ENCODE measurements at places on chromosomes 16 and 17.
A peak's percentile ranks its signal among the peaks of the same experiment; 100 is the strongest.

GRCh38 chr17:40958086-40958953 lies 8.4 kb downstream of the KRT39 start:
- DNase-seq: peak; percentile 58

GRCh38 chr17:78022425-78022824 lies 63.9 kb downstream of the TNRC6C start:
- no peak for DNase-seq

DNA sequence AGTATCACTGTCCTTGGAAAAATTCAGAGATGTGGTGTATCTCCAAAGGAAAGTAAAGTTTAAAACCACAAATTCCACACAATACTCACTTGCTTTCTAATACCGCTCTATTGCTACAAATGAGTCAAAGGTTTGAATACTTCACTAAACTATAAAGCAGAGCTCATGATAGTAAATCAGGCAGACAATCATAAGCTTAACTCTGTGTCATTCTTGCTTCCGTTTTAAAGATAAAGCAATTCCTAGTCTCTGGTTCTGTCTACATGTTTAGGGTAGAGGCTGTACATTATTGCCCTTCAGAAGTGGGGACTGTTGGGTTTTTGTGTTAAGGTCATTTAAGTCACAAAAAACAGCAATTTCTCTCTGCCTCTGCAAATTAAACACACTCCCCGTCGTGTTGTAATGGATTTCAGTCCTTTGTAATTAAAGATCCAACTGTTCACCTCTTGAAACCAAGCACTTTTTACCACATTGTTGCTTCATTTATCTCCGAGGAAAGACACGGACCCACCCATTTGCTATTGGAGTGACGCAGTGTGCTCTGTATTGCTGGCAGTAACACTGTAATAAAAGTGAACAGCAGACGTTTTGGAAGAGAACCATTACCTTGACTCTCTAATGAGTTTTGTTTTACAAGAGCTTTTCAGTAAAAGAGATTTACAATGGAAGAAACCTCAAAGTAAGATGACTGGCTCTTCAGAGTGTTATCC lies 83.1 kb upstream of the CNTNAP4 start:
- no peak for DNase-seq

DNA sequence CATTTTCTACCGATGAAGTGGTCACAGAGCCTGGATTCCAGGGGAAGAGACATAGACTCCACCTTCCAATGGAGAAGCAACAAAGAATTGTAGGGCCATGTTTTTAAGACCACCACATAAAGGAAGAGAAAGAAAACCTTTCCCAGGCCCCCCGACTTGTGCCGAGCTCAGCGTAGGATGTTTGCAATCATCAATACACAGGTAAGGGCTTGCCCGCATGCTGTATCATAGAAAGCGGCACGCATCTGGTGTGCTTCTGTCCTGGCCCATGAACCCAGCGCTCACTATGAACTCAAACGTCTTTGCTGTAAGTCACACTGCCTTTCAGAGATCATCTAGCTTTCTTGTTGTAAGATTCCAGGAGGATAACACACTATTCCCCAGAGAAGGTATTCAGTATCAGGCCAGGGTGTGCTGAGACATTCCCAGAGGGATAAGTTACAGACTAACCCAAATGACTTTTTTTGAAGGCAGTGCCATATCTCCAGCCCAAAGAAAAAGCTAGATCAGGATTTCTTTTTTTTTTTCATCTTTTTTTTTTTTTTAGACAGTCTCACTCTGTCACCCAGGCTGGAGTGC lies 79.5 kb upstream of the RPL38 start:
- DNase-seq: no peak

DNA sequence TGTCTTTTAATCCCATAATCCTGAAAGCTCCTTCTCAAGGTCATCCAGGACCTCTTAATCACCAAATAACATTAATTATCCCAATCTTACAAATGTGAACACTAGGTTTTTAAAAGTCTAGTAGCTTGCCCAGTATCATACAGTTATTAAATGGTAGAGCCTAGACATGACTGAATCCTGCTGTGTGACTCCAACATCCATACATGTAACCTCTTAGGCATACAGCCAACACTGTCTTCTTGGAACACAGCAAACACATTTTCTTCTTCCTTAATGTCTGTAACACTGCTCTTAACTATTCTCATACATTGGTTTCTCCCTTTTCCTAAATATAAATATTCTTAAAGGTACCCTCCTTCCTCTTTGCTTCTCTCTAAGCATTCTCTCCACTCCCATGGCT lies 13.7 kb downstream of the BRIP1 start:
- no peak for DNase-seq

GRCh38 chr17:32341141-32341856 lies 674 bp downstream of the C17orf75 start:
- peak; percentile 46 for DNase-seq

- DNase-seq: no peak
Observed at GRCh38 chr16:56222474-56222997, 31.2 kb downstream of the GNAO1 start.

GRCh38 chr16:21083729-21084268 lies 66.8 kb downstream of the DNAH3 start:
- peak; percentile 44 for DNase-seq

GRCh38 chr17:27635275-27635823 lies 4.4 kb downstream of the LGALS9 start:
- DNase-seq: no peak

- no peak for DNase-seq
Observed at GRCh38 chr17:67753026-67753425, 35.3 kb downstream of the NOL11 start.

GRCh38 chr17:79008666-79009387 lies 737 bp downstream of the CANT1 start:
- DNase-seq: no peak

GRCh38 chr17:8572764-8573163 lies 57.8 kb downstream of the MYH10 start:
- DNase-seq: no peak

DNA sequence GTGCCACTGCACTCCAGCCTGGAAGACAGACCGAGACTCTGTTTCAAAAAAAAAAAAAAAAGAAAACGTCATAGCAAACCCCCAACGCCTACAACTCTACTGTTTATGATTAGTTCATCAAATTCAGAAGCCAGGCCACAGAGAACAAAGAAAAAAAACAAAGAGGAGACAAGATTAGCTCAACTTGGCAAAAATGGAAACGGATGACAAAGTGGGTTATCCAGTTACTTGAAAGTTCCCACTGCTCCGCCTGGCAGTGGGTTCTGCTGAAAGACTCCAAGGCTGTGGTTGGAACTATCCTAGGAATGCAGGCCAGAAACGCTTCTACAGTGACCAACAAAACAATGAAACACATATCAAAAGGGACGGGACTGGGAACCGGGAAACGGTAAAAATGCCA lies 53.1 kb downstream of the MRM3 start:
- DNase-seq: peak; percentile 82

- DNase-seq: peak; percentile 59
Observed at GRCh38 chr17:33927732-33928133, 327.4 kb upstream of the CCL2 start.

DNA sequence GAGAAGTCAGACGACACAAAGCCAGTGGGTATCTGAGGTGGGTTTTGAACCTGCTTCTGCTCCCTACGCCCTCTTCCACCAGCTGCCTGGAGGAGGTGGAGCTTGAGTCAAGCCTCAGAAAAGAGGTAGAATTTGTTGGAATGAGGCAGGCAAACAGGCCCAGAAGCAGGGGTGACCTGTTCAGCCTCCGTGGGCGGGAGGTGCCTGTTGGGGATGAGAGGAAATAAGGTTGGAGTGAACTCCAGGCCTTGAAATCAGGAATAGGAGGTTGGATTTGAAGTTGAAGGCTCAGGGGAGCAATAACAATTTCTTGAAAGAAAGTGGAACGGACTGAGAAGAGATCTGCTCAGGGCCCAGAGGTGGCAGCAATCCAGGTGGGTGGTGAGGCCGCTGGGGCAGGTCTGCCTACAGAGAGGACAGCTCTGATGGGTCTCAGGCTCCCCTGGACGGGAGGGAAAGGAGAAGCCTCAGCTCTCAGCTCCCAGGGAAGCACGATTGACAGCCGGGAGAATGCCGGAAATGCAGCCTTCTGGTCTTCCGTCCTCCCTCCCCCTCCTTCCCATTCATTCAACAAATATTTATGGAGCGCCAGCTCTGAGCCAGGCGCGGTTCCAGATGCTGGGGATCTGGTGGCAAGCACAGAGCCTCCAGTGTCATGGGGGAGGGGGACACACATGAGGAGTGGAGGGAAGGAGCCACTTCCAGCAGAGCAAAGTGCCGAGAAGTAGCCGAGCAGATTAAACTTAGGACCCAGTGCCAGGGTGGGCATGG lies 61.9 kb upstream of the CIBAR2 start:
- peak; percentile 35 for DNase-seq

DNA sequence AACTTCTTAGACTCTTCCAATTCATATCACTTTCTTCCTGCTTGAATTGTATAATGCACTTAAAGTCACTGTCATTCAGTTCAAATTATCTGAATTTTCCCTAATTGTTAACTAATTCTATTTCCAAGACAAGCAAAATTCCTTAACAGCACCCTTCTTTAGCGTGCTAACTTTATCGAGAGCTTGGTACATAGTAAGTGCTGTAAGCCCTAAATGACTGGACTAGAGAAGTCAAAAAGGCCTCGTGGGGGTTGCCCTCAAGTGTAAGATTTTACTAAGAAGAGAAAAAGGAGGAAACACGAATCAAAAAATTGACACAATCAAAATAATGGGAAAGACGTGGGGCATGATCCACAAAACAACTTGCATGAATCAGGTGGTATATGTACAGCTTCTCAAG lies 11.3 kb downstream of the KANSL1 start:
- no peak for DNase-seq

DNA sequence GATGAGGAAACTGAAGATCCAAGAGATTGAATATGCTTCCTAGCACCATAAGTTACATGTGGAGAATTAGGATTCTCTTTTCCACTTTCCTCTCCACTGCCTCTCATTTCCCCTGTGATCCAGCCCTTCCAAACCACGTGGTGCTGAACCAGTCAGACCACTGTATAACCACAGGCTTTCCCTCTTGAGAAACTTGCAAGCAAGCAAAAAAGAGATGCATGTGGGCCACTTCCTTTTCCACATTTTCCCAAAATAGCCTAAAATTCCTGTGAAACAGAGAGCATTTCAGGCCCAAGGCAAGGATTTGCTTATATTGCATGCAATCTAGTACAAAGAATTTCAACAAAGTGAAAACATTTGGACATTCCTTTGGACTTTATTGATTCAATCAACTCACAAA lies 59.3 kb upstream of the KSR1 start:
- DNase-seq: no peak

DNA sequence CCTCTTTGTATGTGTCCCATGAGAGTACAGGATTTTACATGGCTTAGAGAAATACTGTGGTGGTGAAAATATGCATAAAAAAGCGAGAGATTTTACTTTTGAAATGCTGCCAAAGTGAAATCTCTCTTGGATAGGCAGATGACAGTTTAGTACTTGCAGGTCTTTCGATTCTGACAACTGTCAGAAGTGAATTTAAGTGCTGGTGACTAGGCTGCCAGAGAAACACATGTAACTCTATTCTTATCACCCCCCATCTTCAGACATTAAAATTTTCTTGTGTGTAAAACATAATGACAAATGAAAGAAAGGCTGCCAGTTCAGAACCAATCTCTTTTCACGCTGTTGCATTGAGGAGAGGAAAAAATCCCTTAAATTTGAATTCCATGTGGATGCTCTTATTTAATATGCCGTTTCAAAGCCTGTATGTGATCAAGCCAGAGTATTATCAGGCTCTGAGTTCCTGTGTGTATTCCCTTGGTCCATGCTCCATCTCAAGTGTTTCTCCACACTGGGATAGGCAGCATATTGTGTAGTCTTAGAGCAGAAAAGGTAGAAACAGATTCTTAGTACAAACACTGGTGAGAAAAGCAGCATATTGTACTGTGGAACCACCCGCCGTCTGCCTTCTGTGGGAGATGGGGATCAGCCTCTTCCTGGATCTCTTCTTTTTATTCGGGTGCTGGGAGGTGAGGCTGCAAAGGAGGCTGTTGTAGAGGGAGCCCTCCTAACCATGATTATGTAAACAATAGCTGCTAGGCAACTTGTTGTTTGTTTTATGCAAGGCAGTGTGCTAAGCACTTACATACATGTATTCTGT lies 291.3 kb downstream of the WWOX start:
- DNase-seq: no peak

- DNase-seq: no peak
Observed at GRCh38 chr17:57486882-57487301, 230.6 kb downstream of the MSI2 start.

DNA sequence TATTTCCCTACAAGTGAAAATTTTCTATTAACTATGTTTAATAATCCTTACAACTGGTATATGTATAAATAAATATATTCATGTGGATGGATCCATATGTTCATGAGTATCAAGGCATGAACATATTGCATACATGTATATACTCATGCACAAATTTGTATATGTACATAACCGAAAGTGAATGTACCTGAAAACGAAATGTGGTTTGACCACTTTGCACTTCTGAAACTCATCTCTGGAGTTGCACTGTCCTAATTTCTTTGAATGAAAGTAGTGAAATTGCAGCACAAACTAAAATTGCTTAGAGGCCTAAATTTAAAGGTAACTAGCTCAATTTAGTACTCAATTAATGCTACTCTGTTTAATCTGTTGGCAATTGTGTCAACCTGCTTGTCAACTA lies 27.4 kb upstream of the GNAO1 start:
- DNase-seq: no peak

DNA sequence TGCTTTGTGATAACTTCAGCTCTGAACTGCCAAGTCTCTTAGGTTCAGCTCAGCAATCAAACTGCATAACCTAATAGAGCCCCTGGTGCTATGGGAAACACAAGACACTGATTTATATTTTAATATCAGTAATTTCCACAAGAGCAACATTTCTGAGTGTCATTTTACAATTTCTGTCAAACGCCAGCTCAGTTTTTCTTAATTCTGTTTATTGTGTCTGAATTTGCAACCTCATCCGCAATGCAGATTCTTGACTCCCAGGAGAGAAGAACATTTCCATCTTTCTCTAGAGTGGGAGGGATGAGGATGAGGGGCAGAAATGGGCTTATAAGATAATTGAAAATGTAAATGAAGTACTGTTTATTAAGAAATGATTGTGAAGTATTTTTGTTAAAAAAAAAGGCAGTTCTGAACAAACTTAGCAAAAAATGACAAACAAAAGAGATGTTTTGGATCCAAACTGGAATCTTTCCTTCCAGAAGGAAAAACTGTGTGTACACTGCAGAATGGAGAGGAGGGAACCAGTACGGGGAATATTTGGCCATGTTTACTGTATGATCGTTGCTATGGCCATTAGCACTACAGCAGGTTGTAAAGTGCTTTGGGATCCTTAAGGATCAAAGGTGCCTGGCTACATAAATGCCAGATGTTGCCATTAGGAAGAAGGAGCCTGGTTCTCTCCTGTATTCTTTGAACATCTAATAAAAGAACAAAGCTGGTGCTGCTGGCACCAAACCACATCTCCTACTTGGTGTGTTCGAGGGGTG lies 7.4 kb upstream of the PMFBP1 start:
- DNase-seq: no peak

GRCh38 chr16:3797473-3797872 lies 80.1 kb upstream of the TRAP1 start:
- no peak for DNase-seq

GRCh38 chr17:50319306-50320004 lies 26.5 kb upstream of the XYLT2 start:
- DNase-seq: no peak

GRCh38 chr17:70780031-70780430 lies 610.7 kb downstream of the KCNJ2 start:
- DNase-seq: no peak

- DNase-seq: peak; percentile 63
Observed at GRCh38 chr17:20944014-20944865, 98.6 kb downstream of the USP22 start.

- DNase-seq: peak; percentile 78
Observed at GRCh38 chr17:50210240-50211225, 9.1 kb upstream of the COL1A1 start.
